Stimulated activated CD4-positive, alpha-beta T cell treated with anti-CD3 and anti-CD28 coated beads, Interleukin-1b, Interleukin-23, amount 100 ng/mL, for 1 hour (primary cell): ENCODE measurements at places on chromosomes 3 and 15.

GRCh38 chr15:36414670-36415069, 164.8 kb upstream of the CDIN1 start:
- DNase-seq, result no peak

- no peak for DNase-seq
Measured at GRCh38 chr3:162492446-162493081, 996.0 kb downstream of the OTOL1 start.

DNA sequence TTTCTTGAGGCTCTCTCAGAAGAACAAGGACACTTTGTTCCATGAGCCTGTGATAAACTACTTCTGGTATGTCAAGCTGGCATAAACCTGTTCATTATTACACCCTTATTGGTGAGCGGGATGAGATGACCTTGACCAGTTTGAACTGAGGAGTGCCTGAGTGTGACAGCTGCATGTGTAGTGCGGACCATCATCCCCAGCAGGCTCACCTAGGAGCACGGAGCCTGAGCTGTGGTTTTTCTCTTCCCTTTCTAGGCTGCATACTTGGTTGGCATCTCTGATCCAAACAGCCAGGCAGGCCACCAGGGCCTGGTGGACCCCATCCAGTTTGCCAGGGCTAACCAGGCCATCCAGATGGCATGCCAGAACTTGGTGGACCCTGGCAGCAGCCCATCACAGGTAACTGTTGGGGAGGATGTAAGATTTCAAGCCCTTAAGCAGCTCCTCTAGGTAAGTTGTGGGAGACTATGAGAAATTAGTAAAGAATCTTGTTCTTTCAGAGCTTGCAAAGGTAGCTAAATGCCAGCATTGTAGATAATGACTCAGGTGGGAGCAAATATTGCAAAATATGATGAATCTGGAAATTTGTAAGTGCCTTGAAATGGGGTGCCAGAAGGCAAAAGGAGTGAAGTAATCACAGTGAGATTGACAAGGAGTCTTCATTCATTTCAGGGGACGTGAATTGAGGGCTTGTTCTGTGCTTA, 288.9 kb upstream of the TPM1 start:
- DNase-seq, result no peak

GRCh38 chr3:71245971-71246880, 337.3 kb downstream of the FOXP1 start:
- no peak for DNase-seq

- DNase-seq, result no peak
Measured at GRCh38 chr15:65298731-65299130, 2.9 kb downstream of the RNU5A-1 start.

- peak; percentile 14 for DNase-seq
Measured at GRCh38 chr3:125141596-125142419, 70.7 kb downstream of the SLC12A8 start.

- no peak for DNase-seq
Measured at GRCh38 chr3:2061360-2061759, 37.3 kb upstream of the CNTN4 start.

GRCh38 chr15:33700695-33701303, 267.5 kb upstream of the CHRM5 start:
- DNase-seq, result peak; percentile 33

- DNase-seq, result no peak
Measured at GRCh38 chr15:36334059-36334458, 245.4 kb upstream of the CDIN1 start.

GRCh38 chr3:124117486-124117885, 125.6 kb upstream of the ROPN1 start:
- DNase-seq, result no peak

DNA sequence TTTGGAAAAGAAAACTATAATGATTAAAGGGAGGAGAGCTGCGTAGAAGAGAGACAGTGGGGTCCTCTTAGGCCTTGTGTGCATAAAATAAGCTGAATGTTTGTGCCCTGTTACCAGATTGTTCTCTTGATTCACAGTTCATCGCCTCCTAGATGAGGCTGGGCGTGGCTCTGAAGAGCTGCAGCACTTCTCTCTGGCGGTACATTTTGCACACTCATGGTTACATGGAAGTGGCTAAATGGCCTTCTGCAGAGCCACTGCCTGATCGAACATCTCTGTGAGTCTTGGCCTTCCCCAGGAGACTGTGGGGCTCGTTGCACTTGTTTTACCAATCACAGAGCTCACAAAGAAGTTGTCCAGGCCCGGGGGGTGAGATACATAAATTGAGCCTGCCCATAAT, 208.8 kb downstream of the GABRG3 start:
- DNase-seq, result no peak

DNA sequence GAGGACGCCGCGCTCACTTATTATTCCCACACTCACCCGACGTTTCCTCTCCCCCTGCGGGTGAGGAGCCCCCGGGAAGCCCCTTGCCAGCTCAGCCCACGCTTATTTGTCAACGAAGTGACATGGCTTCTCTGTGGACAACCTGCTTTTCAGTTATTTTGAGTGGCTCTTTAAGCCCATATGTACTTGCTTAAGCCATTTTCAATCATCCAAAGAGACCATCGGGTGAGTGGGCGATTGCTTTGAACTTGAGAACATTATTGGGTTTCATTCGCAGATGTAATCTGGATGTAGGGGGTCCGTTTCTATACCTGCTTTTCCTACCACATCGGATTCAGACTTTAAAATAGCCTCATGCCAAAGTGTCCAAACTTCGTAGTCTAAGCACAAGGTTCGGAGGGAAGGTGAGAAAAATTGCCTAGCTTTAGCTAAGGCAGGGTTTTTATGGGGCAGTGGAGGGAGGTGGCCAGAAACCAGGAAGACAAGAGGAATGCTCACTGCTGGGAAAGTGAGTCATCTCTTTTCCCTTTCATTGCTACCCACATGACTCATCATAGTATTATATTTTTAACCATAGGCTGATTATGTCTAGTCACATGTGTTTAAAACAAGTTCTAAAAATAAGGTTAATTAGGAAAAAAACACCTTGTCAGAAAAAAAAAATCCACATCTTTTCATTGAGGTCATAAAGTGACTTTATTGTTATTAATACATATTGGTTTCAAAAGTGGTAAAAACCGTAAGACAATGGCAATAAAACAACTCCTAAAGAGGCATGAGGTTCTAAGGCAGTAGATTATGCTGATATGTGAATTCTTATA, 773.1 kb upstream of the NR2F2 start:
- no peak for DNase-seq

GRCh38 chr15:35305946-35306345, 220.9 kb upstream of the NANOGP8 start:
- DNase-seq, result no peak

- DNase-seq, result no peak
Measured at GRCh38 chr15:92629276-92629974, 26.1 kb downstream of the FAM174B start.

DNA sequence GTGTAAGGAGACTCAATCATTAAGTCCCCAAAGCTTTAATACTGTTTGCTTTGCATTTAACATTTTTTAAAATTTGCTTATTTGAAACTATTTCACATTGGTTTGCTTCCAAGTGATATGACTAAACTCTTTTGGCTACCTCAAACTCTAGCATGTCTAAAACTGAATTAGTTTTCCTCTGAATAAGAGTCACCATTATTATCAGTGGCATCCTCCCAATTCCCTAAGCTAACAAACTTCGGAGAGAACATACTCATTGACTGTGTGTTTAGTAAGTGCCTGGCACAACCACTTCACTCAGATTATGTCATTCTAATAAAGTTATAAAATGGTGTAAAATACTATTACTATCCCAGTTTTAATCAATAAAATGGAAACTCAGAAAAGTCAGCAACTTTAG, 21.9 kb downstream of the ATOSA start:
- DNase-seq, result no peak
